SK-N-SH (cell line): ENCODE measurements at places on chromosomes 3 and 15. TPM values are rescaled to one million over a fixed set of nuclear protein-coding genes. Genes with fewer than 3 reads are reported as not detected.

The FAM240A gene
- not detected in 2 replicates for polyA plus RNA-seq

The PARP15 gene
- polyA plus RNA-seq, result not detected in 2 replicates

The SKOR1 gene
- 0.18 and 0.26 TPM in 2 replicates for polyA plus RNA-seq

The ANXA2 gene
- polyA plus RNA-seq, result 4,669 and 5,711 TPM in 2 replicates

The LRRK1 gene
- 6.5 and 6.9 TPM in 2 replicates for polyA plus RNA-seq

The SERINC4 gene
- polyA plus RNA-seq, result 0.05 TPM in 1 of 2 replicates, not detected in the other

The CP gene
- polyA plus RNA-seq, result not detected in 2 replicates

GRCh38 chr3:187811585-187812250, 66.5 kb upstream of the BCL6 start:
- H3K4me3 ChIP-seq, result no peak overlapping the region
- no peaks in the 10 kb centered on the region for H3K27me3 ChIP-seq
- no peaks in the 10 kb centered on the region for H3K4me1 ChIP-seq
- no peak overlapping the region for H3K27ac ChIP-seq
- H3K36me3 ChIP-seq, result no peaks in the 10 kb centered on the region

GRCh38 chr3:52248816-52249547, 3.4 kb downstream of the PPM1M start:
- H3K36me3 ChIP-seq, result peaks cover 26% of the 10 kb centered on the region; the same call in 1 of the 2 replicates
- no peak overlapping the region for H3K27ac ChIP-seq
- DNase-seq, result no peak
- no peak overlapping the region for H3K4me3 ChIP-seq
- peaks cover 34% of the 10 kb centered on the region; the same call in 1 of the 2 replicates for H3K4me1 ChIP-seq

- H3K36me3 ChIP-seq, result no peaks in the 10 kb centered on the region
- H3K4me3 ChIP-seq, result no peak overlapping the region
- H3K27me3 ChIP-seq, result no peaks in the 10 kb centered on the region
Observed at GRCh38 chr3:74393426-74393825, 221.0 kb downstream of the CNTN3 start.

DNA sequence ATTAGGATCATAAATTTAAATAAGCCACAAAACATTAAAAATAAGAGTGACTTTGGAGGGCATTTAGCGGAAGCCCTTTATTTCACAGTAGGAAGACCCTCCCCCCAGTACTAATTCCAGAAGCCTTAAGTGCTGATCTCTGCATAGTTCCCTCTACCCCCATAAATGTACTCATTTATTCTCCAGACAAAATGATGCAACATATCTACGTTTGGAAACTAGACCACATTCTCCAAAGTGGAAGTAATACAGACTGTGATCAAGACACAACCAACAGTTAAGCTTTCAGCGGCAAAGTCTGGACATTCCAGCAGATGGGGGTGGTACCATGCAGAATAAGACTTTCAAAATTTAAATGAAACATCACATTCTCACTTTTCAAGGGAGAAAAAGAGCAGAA, 44.8 kb upstream of the RPS17 start:
- H3K27ac ChIP-seq, result no peak overlapping the region
- H3K4me3 ChIP-seq, result no peak overlapping the region
- H3K4me1 ChIP-seq, result no peaks in the 10 kb centered on the region

- no peaks in the 10 kb centered on the region for H3K4me1 ChIP-seq
- H3K36me3 ChIP-seq, result no peaks in the 10 kb centered on the region
- H3K27ac ChIP-seq, result peak overlapping the region; percentile 19; the same call in 1 of the 2 replicates
- no peaks in the 10 kb centered on the region for H3K27me3 ChIP-seq
Observed at GRCh38 chr3:13518516-13518953, 30.4 kb upstream of the FBLN2 start.

DNA sequence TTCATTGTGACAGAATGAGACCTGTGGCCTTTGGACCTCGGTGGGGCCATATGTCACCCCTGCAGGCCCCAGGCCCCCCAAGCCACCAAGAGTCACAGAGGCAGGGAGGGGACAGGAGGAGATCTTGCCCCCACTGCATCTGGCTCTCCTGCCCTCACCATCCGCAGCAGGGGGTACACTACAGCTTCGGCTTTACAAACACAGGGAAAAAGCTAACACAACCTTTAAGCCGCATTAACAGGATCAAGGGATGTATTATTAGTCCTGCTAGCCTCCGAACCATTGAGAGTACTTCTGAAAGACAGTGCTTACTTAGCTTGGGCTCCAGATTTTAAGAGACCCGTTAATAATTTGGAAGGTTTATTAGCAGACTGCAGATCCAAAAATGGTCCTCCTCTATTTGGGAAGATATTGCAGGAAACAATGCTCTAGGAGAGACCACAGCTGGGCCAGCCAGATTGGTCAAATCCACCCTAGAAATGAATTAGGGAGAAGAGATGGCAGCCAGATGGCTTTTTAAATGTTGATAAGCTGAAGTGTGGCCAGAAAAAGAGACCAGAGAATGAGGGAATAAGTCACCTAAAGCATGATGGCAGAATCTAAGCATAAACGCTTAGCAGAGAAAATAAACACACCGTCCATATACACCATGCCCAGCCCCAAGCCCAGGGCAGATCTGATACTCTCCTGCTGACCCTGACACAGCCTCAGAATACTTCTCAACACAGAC, 31.5 kb downstream of the SRGAP3 start:
- H3K27ac ChIP-seq, result no peak overlapping the region
- no peaks in the 10 kb centered on the region for H3K36me3 ChIP-seq
- no peak overlapping the region for H3K4me3 ChIP-seq
- peaks cover 26% of the 10 kb centered on the region for H3K4me1 ChIP-seq

GRCh38 chr3:32862247-32862935, 44.6 kb downstream of the TRIM71 start:
- no peaks in the 10 kb centered on the region for H3K4me1 ChIP-seq
- DNase-seq, result no peak
- H3K36me3 ChIP-seq, result no peaks in the 10 kb centered on the region
- H3K4me3 ChIP-seq, result no peak overlapping the region
- H3K27ac ChIP-seq, result no peak overlapping the region

- H3K27ac ChIP-seq, result peak overlapping the region; percentile 100
- H3K4me3 ChIP-seq, result no peak overlapping the region
- DNase-seq, result no peak
- H3K4me1 ChIP-seq, result peaks cover 36% of the 10 kb centered on the region
- no peaks in the 10 kb centered on the region for H3K36me3 ChIP-seq
Observed at GRCh38 chr3:98961161-98962155, 60.0 kb upstream of the DCBLD2 start.
